Vein endothelial cell (primary cell): ENCODE measurements at places on chromosomes 7 and 10. TPM values are rescaled to one million over a fixed set of nuclear protein-coding genes. Genes with fewer than 3 reads are reported as not detected.

The TMEM72 gene
- not detected in 2 replicates for total RNA-seq

The CALML5 gene
- not detected in 2 replicates for total RNA-seq

The CHST15 gene
- total RNA-seq: 71.8 and 88.5 TPM in 2 replicates

The CALHM3 gene
- total RNA-seq: not detected in 2 replicates

The CREB5 gene
- total RNA-seq: 5.1 and 5.9 TPM in 2 replicates
